ENCODE measurements at places on chromosomes 7 and 10.

DNA sequence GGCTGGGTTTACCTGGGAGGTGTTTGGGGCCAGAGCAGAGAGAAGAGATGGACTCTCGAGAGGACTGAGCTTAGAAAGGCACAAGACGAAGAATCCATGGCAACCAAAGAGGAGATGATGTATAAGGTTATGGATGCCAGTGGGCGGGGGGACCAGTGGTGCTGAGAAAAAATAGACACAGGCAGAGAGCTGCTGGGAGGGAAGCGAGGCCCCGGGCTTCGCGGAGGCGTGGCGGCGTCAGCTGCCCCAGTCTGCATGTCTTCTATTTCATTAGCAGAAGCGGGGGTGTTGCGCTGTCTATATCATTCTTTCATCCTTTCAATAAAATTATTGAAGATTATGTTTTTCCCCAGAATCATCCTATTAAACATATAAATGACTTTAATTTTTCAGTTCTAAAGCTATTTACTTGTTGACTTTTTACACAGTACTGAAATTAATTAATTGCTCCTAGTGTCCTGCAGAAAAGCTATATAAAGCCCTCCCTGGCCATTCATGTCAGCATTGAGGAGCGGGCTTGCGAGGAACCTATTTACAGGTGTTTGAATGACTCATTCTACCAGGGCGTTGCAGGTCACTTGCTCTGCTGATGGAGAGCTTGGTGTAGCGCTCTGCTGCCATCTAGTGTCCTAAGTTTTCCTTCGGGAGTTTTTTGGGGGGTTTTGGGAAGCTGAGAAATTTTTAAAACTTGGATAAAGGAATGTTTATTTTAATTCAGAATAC, 42.9 kb upstream of the BHLHA15 start:
- DNase-seq = peak; percentile 90

GRCh38 chr10:133527771-133528271, 658 bp downstream of the CYP2E1 start:
- no peak for DNase-seq

DNA sequence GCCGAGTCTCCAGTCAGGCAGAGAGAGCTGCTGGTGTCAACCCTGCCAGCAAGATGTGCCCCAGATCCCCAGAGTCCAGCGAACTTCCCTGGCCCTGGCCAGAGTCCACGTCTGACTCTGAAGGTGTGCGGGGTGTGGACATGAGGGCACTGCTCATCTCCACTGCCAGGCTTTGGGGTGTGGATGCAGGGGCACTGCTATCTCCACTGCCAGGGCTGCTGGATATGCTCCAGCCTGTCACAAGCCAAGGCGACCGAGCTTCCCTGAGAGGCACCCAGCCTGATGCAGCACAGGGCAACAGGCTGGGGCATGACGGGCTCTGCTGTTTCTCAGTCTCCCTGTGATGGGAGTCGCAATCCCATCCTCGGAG, 596.8 kb downstream of the PTPRN2 start:
- no peak for DNase-seq

- no peak for DNase-seq
Observed at GRCh38 chr7:54888734-54889082, 129.7 kb upstream of the SEC61G start.

- peak; percentile 51 for DNase-seq
Observed at GRCh38 chr7:2526659-2527504, 7.3 kb downstream of the LFNG start.

GRCh38 chr10:30573721-30574431, 55.7 kb downstream of the LYZL2 start:
- no peak for DNase-seq

- DNase-seq = no peak
Observed at GRCh38 chr10:24408365-24408764, 199.4 kb downstream of the KIAA1217 start.

- DNase-seq = no peak
Observed at GRCh38 chr7:109637428-109637990, 1067.8 kb downstream of the DNAJB9 start.

DNA sequence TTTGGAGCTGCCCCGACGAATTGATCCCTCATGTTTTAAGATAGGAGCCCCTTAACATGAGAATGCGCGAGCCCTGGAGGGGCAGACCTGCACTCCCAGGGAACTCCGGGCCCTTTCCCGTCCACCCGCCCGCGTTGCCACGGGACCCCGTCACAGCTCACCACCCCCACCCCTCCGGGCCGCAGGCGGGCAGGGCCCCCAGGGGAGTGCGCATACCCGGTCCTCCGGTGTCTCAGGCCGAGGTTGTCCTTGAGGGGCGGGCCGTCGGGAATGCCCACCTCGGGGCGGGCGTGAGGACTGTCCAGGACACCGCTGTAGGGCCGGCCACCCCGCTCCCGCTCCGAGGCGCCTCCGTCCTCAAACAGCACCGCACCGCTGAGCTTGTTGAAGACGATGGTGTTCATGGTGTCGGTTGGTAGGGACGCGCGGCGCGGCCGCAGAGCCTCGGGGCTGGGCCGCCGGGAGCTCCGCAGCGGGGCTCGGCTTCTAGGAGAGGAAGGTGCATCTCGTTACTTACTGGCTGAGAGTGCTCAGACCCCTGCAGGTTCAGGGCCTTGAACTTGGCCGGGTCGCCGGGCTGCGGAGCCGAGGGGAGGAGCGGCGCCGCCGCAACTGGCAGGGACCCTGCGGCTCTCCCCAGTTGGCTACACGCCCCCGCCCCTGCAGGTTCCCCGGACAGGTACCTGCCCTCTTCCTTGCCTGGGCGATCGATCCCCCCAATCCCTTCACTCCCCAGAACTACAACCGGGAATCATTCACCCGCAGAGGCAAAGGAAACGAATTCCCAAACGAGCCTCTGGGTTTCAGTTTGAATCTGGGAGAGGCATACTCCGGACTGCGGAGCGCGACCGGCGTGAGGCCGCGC, 2.4 kb downstream of the MKX start:
- DNase-seq = no peak

DNA sequence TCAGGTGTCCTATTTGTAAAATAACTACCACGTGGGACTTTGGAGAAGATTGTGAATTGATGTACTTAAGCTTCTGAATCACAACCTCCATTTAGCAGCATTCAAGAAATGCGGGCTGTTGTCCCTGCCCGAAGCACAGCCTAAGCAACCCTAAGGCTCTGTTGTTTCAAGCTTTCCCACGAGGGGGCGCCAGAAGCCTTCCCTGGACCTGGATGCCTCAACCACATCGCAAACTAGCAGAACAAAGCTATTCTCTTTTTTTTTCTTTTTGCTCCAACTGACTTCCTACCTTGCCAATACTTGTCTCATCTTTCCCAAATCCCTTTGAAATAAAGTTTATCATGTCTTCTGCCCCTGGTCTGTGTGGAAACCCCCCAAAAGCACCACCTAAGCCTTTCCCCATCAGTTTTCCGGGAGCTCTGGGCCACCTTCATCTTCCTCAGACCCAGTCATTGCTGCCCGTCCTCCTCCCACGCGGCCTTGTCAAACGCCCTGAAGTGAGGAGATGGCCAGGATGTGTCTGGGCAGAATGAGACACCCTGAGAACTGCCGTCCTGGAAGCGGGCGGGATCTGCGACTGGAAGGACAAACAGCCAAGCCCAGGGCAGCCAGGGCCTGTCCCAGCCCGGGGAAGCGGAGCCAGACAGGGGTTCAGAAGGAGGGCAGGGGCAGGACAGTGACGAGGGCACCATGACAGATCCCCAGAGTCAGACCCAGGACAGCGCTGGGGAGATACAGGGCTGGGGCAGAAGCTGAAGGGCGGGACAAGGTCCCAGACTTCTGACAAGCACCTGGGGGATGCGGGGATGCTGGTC, 112.7 kb downstream of the SLIT1 start:
- DNase-seq = peak; percentile 65

GRCh38 chr10:95306318-95306650, 15.5 kb upstream of the PDLIM1 start:
- DNase-seq = no peak

DNA sequence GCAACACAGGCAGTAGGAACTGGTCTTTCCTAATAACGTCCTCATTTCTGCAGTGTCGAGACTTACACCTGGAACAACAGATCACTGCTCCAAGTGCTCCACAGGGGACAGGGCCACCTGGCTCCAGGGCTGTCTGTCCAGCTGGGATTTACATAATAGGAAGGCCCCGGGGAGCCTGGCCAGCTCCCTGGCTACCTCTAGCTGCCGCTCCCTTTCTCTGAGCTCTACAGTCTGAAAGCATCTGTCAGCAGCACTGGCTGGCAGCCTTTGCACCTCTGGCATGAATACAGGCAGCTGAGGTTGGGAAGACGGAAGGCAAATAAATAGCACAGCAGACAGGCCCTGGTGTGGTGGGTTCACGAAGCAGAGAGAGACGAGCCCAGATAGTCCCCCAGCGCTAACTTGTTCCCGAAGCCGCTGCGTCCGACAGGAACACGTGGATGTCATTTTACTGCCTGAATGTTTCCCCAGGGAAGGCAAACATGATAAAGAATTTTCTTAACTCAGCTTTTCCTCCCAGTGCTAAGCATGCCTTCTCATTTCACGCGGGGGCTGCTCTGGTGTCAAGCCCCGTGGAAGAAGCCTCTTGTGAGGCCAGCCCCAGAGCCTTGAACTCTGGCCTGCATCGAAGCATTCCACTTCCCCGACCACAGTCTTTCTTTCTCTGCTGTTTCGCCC, 105.4 kb downstream of the ITIH5 start:
- no peak for DNase-seq

DNA sequence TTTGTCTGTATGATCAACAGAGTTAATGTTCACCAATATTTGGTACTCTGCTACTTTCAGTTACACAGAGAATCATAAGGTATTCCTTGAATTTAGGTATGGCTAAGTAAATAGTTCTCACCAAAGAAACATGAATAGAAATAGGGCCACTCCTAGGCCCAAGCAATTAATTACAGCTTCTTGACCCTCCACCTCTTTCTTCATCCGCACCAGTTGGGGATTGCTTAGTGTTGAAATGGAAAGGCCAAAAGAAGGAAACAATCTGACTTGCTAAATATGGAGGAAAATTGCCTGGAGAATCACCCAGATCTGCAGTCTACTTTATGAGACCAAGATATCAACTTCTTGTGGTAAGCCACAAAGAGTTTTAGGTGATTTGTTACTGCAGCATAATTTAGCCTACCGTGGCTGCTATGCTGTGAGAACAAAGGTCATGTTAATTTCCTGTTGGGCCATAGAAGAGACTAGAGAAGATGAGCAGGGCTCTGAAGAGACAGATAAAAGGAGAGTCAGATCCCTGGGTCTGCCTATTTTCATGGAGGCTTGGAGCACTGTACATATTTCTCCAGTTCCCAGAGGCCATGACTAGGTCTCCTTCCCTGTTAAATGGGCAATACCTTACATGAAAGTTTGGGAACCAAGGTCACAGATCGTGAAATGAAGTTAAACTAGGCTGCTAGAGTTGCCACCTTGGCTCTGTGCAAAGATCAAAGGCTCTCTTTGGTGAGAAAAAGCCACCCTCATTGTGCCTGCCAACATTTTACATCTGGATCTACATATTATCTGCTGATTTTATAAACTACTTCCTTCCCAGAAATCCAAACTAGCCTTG, 93.3 kb upstream of the GDF10 start:
- DNase-seq = no peak
